ENCODE measurements at places on chromosomes 4 and X. TPM values are rescaled to one million over a fixed set of nuclear protein-coding genes. Genes with fewer than 3 reads are reported as not detected.

Gene SMIM10
- total RNA-seq = 10.0 TPM

Gene SPATA4
- 0.66 TPM for total RNA-seq

Gene MAGED4
- 26.9 TPM for total RNA-seq

Gene NXF2
- not detected for total RNA-seq

Gene PABPC4L
- total RNA-seq = 0.77 TPM

Gene ADAM29
- not detected for total RNA-seq

Gene FGFBP2
- not detected for total RNA-seq

Gene SULT1E1
- not detected for total RNA-seq

Gene SPANXN3
- total RNA-seq = not detected

Gene ATP2B3
- total RNA-seq = not detected

Gene CSAG1
- total RNA-seq = not detected

Gene SULT1B1
- not detected for total RNA-seq

Gene HPSE
- 0.17 TPM for total RNA-seq
